Renal cortical epithelial cell (primary cell): ENCODE measurements at places on chromosomes 6 and 20. TPM values are rescaled to one million over a fixed set of nuclear protein-coding genes. Genes with fewer than 3 reads are reported as not detected.

GRCh38 chr6:127547215-127547614 lies 28.1 kb upstream of the MTCL3 start:
- no peak for DNase-seq

- no peak for DNase-seq
These were observed 22.2 kb upstream of the ATXN1 start for GRCh38 chr6:16783509-16783908.

GRCh38 chr20:49288250-49288751 lies 10.4 kb upstream of the ZNFX1 start:
- no peak for DNase-seq

GRCh38 chr6:53811082-53811481 lies 16.3 kb downstream of the LRRC1 start:
- peak; percentile 75 for DNase-seq

Gene RNF39
- 0.05 TPM in 1 of 2 replicates, not detected in the other for total RNA-seq

DNA sequence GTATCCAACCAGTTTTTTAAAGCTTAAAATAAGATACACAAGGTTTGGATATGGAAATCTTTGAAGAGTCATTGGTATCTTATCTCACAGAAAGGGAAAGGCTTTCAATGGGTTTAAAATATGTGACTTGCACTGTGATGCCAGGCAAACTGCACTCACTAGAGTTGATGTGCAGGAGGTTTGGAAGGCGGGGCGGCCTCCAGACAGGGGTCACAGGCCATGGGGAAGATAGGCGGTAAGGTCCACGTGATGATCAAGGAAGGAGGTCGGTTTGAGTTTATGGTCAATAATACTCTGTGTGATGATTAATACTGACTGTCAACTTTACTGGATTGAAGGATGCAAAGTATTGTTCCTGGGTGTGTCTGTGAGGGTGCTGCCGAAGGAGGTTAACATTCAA lies 9.5 kb upstream of the RAMACL start:
- DNase-seq: no peak

DNA sequence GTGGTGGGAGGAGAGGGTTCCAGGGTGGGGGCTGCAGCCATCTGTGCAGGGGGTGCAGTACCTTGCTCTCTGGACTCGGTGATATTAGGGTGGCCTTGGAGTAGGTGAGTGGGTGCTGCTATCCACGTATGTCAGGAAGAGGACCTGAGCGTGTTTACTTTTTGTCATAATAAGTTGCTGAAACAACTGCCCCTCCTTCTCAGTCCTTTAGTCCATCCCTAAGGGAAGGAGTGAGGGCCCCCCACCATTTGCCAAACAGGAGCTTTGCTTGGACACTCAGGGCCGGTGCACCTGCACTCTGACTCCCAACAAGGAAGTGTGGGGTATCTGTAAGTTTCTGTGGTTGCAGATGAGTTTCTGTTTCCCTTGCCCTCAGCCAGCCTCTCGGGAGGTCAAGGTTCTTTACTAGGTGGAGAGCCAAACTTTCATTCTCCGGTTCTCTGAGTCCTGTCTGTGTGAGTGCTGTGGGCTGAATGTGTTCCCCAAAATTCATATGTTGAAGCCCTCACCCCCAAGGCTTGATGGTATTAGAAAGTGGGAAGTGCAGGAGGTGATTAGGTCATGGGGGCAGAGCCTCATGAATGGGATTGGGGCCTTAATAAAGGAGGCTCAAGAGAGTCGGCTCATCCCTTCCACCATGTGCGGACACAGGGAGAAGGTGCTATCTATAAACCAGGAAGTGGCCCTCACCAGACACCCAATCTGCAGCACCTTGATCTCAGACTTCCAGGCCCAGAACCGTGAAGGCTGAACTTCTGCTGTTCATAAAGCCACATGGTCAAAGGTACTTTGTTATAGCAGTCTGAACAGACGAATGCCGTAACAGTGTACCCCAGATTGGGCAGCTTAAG lies 19.6 kb upstream of the CCR6 start:
- DNase-seq: no peak

Gene IRF4
- total RNA-seq: not detected in 2 replicates

- no peak for DNase-seq
These were observed 356.6 kb upstream of the JAG1 start for GRCh38 chr20:11030351-11030750.

Gene MICB
- 5.3 and 17.5 TPM in 2 replicates for total RNA-seq

DNA sequence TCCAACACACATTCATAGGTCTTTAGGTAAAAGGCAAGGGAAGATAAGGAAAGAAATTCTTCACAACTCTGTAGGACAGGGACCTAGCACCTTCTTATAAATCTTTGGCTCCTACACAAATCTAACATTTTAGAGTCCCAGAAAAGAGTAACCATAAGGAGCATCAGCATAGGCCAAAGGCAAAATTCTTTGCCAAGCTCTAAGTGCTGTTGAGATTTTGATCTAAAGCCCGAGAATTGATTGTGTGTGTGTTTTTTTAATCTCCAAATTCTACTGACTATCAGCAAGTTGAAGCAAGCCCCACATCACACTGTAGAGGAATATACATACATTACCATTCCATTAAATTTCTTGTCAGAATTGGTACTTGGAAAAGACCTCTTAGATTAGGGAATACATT lies 233.6 kb downstream of the BTBD9 start:
- DNase-seq: no peak

GRCh38 chr20:2507464-2507863 lies 1.3 kb downstream of the ZNF343 start:
- DNase-seq: no peak

DNA sequence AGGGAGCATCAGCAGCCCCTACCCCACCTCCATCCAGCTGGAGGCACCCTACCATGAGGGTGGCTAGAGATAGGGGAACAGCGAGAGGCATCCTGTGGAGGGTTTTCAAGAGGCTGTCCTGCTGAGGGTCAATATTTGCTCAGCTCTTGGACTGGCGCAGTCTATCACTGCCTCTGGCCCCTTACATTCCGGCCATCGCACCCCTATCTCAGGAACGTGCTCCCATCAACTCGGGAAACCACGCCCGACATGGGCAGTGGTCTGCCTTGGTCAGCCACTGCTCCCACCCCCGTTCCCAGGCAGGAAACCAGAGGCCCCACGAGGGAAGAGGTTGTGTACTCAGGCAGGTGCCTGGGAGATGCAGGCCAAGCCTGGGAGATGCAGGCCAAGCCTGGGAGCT lies 57.9 kb downstream of the VEGFA start:
- DNase-seq: no peak

GRCh38 chr6:111417946-111418345 lies 65.1 kb downstream of the REV3L start:
- DNase-seq: peak; percentile 30

DNA sequence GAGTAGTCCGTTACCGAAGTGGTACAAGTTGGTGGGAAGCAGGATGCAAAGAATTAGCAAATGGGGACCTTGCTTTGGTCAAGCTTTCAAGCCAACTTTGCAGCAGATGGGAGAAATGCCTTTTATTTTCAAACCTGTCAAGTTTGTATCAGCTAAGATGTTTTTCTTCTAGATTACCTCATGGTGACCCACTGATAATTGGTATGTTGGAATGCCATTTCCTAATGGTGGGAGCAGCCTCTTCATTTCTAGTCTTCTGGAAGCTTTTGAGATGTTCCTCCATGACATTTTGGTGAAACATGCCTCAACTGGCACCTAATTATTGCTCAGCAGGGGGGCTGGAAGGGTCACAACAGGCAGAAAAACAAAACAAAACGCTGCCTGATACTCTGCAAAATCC lies 43.7 kb downstream of the ADNP start:
- no peak for DNase-seq

DNA sequence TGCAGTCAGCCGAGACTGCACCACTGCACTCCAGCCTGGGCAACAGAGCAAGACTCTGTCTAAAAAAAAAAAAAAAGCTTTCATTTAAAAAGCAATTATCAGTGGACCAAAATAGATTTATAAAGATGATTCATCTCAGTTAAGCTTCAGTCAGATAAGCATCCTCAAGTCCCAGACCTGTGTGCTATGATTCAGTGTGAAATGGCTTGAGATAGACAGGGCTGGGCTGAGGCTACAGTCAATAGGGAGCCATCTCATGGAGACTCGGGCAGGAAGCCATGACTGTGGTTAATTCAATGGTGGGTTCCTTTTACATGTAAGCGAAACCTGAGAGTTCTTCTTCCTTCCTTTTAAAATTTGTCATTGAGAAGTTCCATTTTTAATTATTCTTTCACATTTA lies 276.0 kb downstream of the TFAP2A start:
- peak; percentile 7 for DNase-seq

- no peak for DNase-seq
These were observed 102.3 kb downstream of the CTNNBL1 start for GRCh38 chr20:37796121-37796520.

Gene IYD
- total RNA-seq: under 0.01 and 0.30 TPM in 2 replicates

Gene OPRM1
- not detected in 2 replicates for total RNA-seq

GRCh38 chr20:53826597-53827291 lies 233.1 kb upstream of the ZNF217 start:
- DNase-seq: peak; percentile 98

DNA sequence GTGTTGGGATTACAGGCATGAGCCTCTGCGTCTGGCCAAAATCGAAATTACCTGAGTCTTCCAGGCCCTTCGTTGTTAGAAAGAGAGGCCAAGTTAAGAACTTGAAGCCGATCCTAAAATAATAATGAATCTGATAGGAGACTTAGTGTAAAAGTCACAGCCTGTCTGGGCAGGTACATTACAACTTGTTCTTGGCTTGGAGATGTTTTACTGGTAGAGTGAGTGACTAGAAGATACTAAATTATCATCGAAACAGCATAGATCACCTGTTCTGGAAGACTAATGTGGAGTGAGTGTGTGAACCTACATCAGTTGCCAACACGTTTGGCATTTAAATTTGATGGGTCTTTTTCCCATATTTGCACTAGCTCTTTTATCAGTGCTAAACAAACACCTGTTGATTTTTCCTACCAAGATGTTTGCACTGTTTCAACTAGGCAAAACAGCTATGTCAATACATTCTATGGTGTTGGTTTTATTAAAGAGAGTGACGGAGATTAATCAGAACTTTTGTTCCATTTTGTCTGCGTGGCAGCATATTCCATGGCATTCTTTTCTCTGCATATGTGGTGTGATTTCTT lies 4.6 kb upstream of the TMEM217 start:
- no peak for DNase-seq

Gene LY6G6F
- total RNA-seq: not detected in 2 replicates

- DNase-seq: peak; percentile 36
These were observed 33.3 kb downstream of the GABRR2 start for GRCh38 chr6:89281779-89282246.

DNA sequence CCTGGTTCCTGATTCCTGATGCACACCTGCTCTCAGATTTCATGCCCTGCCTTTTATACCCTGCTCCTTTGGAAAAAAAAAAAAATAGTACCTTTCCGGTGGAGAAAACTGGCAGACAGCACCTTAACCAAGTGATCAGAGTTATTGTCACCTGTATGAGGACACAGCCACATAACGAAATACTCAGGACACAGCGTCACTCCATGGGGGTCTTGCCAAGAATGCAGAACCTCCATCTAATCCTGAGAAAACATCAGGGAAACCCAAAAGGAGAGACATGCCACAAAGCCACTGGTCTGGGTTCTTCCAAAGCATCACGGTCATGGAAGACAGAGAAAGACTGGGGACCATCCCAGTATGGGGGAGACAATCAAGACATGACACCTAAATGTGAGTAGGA lies 29.1 kb downstream of the BFSP1 start:
- DNase-seq: no peak

DNA sequence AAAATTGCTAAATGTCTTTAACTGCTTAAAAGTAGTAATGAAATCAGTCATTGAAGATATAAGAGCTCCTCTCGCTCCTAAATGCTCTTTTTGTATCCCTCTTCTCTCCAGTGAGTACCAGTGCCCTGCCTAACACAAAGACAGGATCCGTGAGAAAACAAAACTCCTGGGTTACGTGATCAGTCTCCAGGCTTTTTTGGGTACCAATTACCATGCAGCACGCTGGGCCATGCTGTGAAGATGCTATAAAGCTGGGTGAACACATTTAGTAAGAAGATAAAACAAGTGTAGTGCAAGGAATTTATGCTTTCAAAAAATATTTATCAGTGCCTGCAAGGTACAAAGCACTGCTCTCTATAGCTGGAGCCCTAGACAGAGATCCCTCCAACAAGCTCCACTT lies 66.7 kb downstream of the AGPAT4 start:
- DNase-seq: no peak

Gene SLC12A5
- total RNA-seq: 0.17 and 0.55 TPM in 2 replicates

- DNase-seq: no peak
These were observed 73.2 kb downstream of the VEGFA start for GRCh38 chr6:43843097-43843645.

DNA sequence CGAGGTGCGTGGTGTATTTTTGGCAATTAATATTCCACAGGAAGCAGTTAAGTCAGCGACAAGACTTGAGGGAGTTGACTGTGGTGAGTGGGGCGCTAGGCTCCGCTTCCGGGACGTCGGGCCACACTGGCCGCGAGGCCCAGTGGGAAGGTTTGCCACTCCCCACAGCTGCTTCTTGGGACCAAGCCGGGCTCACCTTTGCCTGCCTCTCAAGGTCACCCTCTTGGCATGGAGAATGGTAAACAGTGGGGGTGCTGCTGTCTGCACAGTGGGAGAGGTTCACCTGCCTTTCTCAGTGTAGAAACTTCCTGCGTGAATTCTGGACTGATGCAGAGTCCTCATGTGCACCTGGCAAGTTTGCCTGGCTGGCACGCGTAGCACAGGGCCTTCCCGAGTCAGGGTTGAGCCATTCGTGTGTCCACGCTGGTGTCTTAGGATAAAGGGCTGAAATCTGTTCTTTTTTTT lies 6.4 kb downstream of the OSBPL2 start:
- no peak for DNase-seq

DNA sequence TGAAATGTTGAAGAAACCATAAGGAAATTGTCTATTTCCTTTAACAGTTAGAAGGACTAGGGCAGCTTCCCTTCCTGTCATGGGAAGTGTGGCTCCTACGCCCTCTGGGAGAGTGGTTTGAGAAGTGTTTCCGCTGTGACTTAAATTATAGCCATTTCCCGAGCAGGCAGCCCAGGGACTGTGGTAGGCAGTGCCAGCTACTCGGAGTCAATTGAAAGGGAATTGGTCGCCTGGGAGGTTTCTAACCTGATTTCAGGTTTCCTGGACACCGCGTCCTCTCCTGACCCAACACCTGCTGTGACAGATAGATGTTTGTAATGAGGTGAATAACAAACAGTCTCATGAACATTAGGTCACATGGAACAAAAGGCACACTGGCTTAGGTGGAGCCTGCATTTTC lies 256.1 kb upstream of the PLCB4 start:
- DNase-seq: no peak

Gene GSTA1
- total RNA-seq: 0.15 TPM in 1 of 2 replicates, not detected in the other

Gene UNC5CL
- total RNA-seq: 2.4 and 9.6 TPM in 2 replicates

GRCh38 chr6:87393026-87393622 lies 14.6 kb upstream of the CFAP206 start:
- peak; percentile 77 for DNase-seq

Gene LAMA4
- 8.2 and 54.0 TPM in 2 replicates for total RNA-seq

- no peak for DNase-seq
These were observed 8.5 kb upstream of the DSE start for GRCh38 chr6:116362276-116362675.
